ENCODE measurements at places on chromosomes 12 and 14.
A peak's percentile ranks its signal among the peaks of the same experiment; 100 is the strongest.

DNA sequence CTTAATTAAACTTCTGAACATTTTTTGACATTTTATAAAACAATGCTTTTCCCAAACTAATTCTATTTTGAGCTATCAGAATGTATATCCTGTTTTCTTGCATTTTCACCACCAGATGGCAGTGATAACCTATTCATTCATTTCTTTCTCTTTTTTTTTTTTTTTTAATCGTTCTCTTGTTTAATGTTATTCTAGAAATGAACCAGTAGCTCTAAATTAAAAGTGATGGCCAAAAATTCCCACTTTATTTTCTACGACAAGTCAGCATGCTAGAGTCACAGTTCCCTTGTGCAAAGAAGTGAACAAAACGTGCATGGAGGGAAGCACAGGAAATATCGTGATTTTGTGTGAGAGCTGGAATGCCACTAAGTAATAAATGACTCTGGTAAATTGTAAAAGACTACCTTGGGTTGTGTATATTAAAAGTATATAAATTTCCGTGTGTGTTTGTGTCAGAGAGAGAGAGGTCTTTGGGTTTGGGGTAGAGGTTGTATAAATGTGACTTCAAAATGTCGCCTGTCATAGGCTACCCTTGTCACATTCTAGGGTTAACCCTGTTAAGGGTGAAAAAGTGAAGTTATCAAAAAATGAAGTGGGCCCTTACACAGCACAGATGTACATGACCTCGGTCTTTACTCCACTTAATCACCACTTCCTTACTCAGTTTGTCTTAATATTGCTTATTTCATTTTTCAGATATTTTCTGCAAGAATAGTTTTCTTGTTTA lies 40.4 kb upstream of the LDHB start:
- no peak for DNase-seq

GRCh38 chr12:120979220-120979861 lies 998 bp downstream of the HNF1A start:
- no peak for DNase-seq

DNA sequence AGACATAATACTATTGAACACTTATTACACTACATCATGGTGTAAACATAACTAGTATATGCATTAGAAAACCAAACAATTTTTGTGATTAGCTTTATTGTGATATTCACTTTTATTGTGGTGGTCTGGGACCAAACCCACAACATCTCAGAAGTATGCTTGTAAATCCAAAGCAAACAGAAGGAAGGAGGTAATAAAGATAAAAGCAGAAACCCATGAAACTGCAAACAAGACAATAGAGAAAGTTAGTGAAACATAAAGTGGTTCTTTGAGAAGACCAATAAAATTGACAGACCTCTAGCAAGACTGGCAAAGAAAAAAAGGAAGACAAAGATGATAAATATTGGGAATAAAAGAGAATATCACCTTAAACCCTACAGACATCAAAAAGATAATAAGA lies 268.3 kb downstream of the RPAP3 start:
- DNase-seq: no peak

DNA sequence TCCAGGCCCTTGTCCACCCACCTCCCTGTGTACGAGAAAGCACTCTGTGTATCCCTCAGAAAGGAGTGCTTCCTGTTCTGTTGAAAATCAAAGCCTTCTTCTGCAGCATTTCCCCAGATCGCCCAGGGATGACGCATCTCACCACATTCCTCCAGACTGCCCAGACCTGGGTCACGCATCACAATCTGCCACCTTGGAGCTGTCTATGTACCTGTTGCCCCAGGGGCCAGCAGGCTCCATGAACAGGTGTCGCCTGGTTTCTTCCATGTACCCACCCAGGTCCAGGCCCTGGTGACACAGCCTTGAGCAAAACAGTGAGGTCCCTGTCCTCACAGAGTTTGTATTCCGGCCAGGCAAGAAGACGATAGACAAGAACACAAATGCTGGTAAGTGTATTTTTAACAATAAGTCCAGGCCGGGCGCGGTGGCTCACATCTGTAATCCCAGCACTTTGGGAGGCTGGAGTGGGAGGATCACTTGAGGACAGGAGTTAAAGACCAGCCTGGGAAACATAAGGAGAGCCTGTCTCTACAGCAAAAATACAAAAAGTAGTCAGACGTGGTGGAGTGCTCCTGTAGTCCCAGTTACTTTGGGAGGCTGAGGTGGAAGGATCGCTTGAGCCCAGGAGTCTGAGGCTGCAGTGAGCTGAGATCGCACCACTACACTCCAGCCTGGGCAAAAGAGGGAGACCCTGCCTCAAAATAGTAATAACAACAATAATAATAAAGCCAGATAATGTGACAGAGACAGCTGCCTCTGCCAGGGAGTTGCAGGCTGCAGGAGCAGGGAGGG lies 6.8 kb upstream of the PPP1R13B start:
- no peak for DNase-seq

DNA sequence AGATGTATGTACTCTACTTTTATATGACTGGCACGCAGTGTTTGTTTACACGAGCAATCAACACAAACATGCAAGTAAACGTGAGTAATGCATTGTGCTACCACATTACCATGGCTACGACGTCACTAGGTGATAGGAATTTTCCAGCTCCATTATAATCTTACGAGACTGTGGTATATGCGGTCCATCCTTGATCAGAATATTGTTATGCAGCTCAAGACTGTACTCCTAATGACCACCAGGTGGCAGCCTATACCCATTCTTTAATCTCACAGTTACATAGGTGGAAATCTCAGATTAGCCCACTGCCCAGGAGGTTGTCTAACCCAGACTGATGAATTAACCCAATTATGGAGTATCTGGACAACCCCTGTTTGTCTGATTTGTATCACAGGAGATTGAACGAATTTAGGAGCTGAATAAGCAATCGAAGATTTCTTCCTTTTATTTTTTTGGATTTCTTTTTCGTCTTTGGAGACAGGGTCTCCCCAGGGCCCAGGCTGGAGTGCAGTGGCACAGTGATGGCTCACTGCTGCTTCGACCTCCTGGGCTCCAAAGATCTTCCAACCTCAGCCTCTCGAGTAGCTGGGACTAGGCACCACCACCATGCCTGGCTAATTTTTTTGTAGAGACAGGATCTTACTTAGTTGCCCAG lies 8.7 kb upstream of the TESPA1 start:
- peak; percentile 59 for DNase-seq

GRCh38 chr14:86203843-86204242 lies 673.9 kb downstream of the FLRT2 start:
- no peak for DNase-seq

DNA sequence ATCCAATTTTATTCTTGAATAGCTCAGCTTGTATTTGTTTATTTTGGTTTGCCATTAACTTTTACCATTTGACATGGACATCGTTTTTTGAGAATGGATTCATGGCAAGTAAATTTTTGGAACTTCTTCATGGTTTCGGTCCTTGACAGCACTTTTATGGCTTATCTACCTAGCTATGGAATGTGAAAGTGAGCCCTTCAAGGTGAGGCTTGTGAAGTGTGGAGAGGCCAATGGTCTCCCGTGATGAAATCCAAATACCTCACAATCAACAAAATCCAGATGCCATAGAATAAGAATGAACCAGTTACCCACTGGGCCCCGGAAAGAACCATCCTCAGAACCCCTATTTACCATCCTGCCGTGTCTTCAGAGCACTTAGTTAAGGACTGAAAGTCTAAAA lies 978.8 kb downstream of the FSCB start:
- no peak for DNase-seq

- DNase-seq: no peak
Measured at GRCh38 chr14:68111853-68112270, 292.3 kb downstream of the RAD51B start.

GRCh38 chr12:132319359-132319950 lies 9.9 kb downstream of the GALNT9 start:
- no peak for DNase-seq

- DNase-seq: peak; percentile 41
Measured at GRCh38 chr12:27807063-27807703, 27.1 kb upstream of the MANSC4 start.

DNA sequence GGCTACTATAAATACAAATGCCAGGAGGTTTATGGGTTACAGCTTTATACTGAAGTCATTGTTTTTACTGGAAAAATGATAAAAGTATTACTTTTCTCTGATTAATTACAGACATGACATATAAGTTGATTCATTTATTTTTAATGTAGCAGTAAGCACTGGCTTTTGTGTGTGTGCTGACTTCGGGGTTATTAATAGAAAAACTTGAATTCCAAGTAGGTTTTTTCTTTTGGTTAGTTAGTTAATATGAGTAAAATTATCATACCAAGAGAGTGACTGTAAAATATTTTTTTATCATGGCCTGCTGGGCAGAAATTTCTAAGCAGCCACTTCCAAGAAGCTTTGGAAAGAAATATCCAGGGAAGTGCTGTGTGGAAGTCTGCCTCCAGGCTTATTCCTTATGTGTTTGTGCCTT lies 56.4 kb downstream of the IFT81 start:
- no peak for DNase-seq

DNA sequence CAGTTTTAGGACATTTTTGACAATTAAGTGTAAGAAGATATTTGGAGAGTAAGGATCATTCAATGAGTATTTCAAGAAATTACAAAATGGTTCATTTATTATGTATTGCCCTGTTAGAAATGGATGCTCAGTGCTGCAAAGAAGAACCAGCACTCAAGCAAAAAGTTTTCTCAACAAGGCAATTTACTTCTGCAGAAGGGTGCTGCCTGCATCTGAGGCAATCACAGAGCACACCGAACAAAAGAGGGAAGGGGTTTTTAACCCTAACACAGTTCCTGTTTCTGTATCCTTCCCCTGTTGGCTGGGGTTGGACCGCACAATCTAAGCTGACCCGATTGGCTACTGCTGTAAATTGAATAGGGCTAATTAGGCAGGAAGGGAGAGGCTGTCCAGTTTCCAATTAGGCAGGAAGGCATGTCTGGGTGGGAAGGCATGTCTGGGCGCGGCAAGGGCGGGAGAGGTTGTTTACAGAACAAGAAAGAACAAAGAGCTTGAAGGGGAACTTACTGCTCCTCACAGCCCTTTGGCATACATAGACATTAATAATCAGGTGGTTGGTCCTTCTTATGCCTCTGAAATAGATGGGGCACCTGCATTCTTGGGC lies 41.4 kb downstream of the SPTSSA start:
- DNase-seq: no peak

DNA sequence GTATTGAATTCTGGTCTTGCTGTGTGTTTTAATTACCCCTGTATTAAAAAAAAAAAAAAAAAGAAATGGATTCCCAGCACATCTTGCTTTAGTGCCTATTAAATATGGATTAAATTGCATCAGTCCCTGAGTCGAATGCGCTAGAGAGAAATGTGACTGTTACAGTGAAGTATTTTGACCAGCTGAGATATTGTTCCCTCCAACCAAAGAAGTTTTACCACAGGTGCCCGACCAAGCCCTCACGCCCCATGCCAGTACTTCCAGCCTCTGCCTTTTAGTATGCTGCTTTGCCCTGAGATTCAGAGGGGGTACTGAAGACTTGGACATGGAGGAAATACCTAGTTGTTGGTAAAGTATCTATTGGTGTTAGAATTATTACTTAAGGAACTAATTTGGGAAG lies 159.7 kb downstream of the TTLL5 start:
- DNase-seq: no peak

DNA sequence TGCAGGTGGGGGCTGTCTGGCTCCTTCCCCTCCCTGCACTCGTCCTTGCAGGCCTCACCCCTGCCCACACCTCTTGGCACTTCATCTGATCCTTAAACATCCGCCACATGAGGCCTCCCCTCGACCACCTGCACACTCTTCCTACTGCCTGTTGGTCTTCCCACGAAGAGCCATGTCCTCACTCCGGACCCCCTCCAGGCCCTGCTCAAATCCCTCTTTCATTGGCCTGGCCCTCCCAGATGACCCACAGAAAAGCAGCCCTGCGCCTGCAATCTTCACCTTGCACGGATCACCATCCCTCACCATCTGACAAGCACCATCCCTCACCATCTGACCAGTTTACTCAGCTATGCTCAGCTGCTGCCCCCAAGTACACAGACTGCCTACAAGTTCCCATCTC lies 193.6 kb downstream of the BCL11B start:
- no peak for DNase-seq

DNA sequence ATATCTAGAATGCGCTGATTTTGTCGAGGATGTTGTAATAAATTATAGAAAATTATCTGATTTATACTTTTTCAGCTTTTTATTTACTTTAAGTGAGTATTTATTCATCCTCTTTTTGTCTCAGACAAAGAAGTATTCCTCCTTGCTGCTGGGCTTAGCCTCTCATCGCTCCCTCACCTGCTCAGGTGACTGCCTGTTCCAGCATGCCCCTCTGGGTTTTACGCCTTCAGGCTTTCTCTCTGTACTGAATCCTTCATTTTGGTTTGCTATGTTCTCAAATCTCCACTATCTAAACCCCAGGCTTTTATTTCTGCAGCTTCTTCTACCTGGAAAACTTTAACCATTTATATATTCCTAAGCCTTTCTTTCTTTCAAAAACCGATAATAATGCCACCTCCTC lies 1650.9 kb upstream of the SEL1L start:
- no peak for DNase-seq

- no peak for DNase-seq
Measured at GRCh38 chr12:88559772-88560171, 20.5 kb downstream of the KITLG start.

GRCh38 chr14:72893636-72894322 lies at the start of gene DPF3:
TSS of gene DPF3 (minus strand) at chr14:72894101. CDS start at chr14:72894088, 13 bp downstream.
- peak; percentile 97 for DNase-seq

- DNase-seq: no peak
Measured at GRCh38 chr12:82746668-82747067, 60.0 kb downstream of the TMTC2 start.

GRCh38 chr12:126772171-126772864 lies 1494.7 kb upstream of the TMEM132C start:
- peak; percentile 43 for DNase-seq

DNA sequence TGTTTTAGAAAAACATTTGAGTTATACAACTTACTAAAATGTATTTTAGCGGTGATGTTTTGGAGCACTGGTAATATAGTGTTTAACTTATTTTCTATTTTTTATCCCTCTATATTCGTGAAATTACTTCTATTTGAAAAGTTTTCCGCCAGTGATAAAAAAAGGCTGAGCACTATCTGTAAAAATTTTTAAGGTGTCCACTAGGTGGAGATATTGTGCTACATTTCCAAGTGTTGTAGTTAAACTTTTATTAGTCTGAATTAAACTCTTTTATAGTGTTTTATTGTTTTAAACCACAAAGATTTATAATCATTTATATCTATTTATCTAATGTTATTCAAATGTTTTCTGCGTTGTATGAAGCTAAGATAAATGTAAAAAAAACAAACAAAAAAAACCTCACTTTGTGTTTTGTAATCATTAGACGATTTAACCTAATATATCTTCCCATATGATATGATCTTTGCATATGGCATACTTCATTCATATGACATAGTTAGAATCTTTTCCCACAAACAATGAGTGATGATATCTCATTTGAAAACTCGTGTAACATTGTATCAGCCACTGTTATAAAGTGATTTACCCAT lies 11.8 kb downstream of the ALG10B start:
- no peak for DNase-seq

Measured in stimulated activated CD4-positive, alpha-beta T cell treated with anti-CD3 and anti-CD28 coated beads, Interleukin-15, amount 100 ng/mL, for 24 hours (primary cell).